ENCODE measurements at places on chromosomes 5 and 9.

DNA sequence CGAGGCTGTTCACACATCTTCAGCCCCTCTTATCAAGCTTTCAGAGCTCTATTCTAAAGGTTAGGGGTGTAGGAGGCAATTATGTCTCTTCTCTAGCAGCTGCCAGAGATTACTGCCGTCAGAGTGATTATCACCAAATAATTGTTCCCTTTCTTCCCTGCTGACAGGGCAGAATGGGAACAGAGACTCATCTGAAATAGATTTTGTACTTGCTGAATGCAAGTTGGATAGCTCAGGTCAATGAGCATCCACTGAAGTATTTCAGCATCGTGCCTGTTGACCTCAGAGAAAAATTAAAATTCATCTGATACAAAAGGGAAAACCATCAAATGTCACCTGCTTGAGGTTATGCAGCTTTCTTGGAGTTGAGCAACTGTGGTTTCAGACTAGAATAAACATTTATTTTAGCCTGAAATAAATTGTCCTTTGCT, 213.7 kb upstream of the MAP3K1 start:
- no peak for DNase-seq

- no peak for DNase-seq
These were observed 627.2 kb downstream of the ISL1 start for GRCh38 chr5:52010454-52010853.

DNA sequence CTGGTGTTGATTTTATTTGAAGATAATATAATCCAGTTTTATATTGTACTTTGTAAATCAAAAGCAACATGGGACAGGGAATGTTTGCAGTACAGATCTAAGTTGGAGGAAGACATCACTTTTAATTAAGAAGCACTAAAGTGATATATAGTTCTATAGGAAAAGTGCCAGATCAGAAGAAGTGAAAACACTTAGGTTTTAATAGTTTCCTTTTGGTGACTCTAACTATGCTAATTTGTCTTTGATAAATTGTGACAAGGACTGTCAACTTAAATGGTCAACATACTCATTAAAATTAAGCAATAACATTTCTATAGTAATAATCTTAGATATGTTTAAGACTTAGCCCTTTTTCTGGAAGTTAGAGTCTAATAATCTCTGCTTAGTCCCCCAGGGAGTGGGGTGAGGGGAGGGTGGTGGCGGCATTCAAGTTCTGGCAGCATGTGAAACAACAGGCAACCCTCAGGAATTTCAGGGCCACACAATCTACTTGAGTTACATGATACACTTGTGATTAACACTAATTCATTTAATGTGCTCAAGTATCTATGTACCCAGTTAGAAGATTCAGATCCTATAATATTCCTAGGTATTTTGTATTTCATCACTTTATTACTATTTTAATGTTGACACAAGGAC, 1026.5 kb downstream of the NR2F1-AS1 start:
- no peak for DNase-seq

DNA sequence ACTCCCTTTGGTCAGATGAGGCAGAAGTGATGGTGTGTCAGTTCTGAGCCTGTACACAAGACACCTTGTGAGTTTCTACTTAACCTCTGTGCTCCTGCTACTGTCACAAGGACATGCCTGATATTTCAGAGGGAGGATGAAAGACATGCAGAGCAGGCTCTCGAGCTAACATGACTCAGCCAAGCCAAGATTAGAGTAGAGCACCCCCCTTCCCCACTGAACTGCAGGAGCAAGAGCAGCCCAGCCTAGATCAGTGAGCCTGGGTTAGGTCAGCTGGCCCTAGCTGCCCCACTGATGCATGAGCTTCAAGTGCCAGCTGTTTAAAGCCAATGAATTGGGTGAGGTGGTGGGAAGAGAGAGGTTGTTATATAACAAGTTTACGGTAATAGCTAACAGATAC, 36.7 kb downstream of the BRINP1 start:
- DNase-seq: no peak

DNA sequence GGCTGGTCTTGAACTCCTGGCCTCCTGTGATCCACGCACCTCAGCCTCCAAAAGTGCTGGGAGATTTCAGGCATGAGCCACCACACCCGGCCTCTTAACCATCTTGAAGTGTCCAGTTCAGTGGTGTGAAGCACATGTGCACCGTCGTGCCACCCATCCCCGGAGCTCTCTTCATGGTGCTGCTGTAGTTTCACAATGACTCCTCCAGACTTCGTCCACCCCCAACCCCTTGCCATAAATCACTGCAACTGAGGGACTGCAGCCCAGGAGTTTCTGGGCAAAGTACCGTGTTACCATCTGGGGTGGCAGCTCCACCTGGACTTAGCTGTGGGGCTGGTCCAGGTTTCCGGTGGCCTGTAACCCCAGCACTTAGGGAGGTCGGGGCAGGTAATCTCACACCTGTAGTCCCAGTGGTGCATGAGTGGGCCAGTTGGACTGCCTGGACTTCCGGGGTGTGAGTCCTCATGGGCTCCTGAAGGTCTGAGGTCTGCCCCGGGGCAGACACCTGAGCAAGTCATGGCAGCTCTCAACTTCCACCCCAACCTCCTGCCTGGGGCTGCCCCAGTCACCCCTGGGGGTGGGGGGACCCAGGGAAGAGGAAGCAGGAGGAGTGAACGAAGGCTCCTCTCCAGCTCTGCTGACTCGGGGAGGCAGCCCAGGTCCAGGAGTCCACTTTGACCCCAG, 6.6 kb upstream of the N4BP3 start:
- no peak for DNase-seq

DNA sequence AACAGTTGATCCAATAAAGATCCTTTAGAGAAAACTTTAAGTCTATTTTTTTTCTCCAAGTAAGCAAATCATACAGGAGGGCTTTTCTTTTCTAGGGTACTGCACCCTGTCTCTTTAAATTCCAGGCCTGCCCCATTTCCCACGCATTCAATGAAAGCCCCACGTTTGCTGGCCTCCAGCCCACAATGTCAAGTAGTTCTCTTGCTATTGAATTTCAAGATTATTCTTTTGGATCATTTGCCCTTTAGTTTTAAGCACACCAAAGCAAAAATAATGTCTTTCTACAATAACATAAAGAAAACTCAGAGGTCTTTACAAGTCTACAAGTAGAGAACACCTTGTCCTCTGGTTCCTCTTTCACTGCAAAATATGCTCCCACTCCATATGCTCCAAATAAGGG, 15.6 kb downstream of the MLLT3 start:
- DNase-seq: no peak

GRCh38 chr5:173984218-173984617, 4.8 kb upstream of the C5orf47 start:
- DNase-seq: no peak

DNA sequence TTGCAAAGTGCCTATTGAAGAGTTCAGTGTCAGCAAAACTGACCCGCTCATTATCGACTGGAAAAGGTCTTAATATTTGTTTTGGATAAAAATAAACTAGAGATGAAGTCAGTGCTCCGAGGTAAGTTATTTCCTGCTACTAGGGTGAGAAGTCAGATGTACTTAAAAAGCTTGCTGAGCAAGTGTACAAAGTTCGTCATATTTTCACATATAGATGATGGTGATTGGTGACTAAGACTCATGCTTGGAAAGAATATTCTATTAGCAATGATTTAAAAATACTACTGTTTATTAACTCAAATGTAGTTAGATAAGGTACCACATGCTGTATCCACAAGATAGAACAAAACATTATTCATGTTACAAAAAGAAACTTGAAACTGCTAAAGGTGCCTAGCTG, 643.7 kb downstream of the GABRG2 start:
- no peak for DNase-seq

- DNase-seq: no peak
These were observed 520.6 kb downstream of the CTNND2 start for GRCh38 chr5:11383506-11384095.

GRCh38 chr9:87564791-87565241, 67.1 kb downstream of the DAPK1 start:
- DNase-seq: no peak

DNA sequence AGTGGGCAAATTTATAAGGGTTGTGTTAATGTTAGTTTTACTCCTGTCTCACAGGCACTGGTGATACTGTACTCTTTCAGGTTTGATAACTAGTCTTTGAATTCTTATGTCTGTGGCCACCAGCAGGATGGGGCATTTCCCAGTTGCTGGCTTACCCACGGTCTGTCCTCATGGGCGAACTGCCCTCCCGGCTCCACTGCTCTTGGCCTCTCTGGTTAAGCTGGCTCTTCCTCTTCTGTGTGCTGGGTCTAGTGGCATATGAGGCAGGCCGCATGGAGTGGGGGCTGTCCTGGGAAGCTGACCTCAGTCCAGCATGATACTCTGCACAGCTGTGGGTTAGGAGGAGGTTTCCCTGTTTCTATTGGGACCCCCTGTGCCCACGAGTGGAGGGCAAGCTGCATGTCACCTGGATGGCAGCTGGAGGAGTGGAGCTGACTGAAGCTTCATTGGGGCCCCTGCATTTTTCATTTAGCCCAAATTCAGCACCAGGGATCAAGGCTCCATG, 19.5 kb downstream of the PHF2 start:
- DNase-seq: no peak

GRCh38 chr5:105167092-105167491, 1604.5 kb upstream of the NUDT12 start:
- no peak for DNase-seq

- DNase-seq: peak; percentile 55
These were observed 1467.1 kb downstream of the FOXD4L5 start for GRCh38 chr9:63817622-63818518.

GRCh38 chr5:163938595-163938994, 433.2 kb downstream of the MAT2B start:
- no peak for DNase-seq

DNA sequence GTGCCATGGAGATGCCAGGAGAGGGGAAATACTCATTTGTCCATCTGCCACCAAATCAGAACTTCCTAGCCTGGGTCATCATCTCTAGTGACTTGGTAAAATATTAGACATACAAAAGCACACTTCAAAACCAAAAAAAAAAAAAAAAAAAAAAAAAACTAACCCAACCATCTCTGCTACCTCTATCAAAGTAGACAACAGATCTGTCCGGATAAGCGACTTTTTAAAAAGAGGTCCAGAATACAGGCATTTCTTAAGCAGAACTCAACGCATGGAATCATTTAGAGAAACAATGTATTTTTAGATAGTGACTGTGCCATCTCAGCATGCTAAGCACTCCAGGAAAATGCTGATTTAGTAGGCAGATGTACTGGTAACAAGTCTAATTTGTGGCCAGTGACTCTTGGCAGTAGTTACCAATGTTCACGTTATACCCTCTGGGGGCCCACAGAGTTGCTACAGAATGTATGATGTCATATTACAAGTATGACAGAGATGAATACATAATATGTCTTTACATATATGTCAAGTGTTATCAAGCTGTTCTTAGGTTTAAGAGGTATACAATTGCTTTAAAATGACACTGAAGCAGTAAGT, 107.8 kb downstream of the SMIM23 start:
- no peak for DNase-seq

GRCh38 chr9:4020038-4020754, 279.7 kb downstream of the GLIS3 start:
- DNase-seq: no peak

DNA sequence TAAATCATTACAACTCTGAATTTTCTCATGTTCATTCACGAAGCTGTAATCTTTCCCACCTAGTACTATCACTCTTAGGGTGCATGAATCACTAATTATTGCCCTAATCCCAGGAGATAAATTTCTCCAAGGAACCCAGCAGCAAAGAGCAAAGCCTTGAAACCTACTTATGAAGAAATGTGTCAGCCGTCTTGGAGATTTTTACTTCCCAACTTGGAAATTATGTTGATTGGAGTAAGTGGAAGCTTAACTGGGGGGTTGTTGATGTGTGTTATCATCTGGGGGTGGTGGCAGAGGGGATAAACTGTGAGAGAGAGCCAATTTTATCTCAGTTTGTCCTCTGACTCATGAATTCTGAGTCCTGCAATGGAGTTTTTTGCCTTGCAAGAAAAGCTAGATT, 440.5 kb upstream of the WWC1 start:
- no peak for DNase-seq

GRCh38 chr9:36100532-36100931, 36.0 kb upstream of the GLIPR2 start:
- DNase-seq: no peak

GRCh38 chr5:176611435-176611834, 1.5 kb upstream of the GPRIN1 start:
- no peak for DNase-seq

DNA sequence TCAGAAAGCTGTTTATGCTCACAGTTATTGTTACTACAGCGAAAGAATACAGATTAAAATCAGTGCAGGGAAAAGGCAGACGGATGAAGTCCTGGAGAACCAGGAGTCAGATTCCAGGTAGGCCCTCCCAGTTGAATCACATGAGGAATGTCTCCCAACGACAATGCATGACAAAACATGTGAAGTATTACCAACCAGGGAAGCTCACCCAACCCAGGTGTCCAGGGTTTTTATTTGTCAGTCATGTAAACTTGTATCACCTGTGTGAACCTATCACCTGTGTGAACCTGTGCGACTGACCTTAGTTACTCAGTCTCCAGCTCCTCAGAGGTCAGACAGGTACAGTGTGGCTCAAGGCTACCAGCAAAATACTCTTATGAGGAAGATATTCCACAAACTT, 63.9 kb downstream of the KIAA1958 start:
- no peak for DNase-seq

GRCh38 chr9:14811844-14812243, 89.3 kb upstream of the CER1 start:
- no peak for DNase-seq

DNA sequence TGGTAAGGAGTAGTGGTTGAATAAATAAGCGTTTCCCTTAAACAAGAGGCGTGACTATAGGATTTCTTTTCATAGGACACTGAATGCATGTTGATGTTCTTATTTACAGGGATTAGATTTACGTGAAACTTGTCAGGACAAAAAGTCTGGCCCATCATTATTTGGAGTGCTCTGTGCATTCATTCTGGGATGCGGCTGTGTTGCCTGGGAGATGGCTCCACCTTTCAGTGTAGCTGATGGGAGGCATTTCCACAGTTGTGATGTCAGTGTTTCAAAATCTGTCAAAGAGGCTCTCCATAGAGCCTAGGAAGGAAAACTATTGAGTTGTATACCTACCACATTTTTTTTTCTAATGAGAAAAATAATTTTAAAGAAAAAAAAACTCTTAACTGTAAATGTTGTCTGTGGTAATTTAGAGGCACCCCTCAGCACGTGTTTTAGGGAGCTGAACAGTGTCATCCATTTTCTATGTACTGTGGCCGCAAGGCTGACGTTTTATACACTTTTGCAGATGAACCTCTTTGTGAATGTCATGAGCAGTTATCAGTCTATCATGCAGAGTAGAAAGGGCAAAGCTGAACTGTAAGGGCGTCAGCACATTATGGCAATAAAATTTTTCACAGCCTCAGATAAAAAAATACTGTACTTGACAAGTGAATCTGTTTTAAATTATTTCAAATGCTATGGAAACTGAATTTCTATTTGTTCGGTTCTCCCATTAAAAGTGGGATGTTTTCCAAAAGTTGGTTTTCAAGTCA, 202.7 kb downstream of the PBX3 start:
- no peak for DNase-seq

GRCh38 chr9:124835026-124835557, 18.2 kb upstream of the WDR38 start:
- DNase-seq: no peak

GRCh38 chr5:112310746-112311145, 108.3 kb downstream of the EPB41L4A start:
- DNase-seq: no peak
